ENCODE measurements at places on chromosomes 12 and 14.

DNA sequence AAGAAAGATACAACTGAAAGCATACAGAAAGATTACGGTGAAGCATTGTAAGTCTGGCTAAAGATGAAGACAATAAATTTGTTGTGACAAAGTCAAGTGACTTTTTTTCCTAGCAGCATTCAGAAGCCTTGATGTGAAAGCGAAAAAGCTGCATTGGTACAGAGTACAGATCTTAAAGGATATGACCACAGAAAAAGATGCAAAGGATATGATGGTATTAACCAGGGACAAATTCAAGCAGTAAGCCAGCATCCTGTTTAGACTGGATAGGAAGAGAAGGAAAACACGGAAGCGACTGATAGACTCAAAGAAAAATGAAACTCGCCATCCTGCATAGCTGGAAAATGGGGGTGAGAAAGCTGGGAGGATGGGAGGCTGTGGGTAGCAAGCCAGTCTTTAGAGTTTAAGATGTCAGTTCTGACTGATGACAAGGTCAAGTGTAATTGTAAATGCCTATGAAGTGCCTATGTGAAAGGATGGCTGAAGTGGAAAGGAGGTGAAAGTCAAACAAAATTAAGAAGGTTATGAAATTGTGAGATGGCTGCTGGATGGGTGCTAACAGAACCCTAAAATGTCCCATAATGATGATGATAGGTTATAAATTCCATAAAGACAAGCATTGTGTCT is 92.4 kb downstream of the PHLDA1 start:
- DNase-seq: no peak

DNA sequence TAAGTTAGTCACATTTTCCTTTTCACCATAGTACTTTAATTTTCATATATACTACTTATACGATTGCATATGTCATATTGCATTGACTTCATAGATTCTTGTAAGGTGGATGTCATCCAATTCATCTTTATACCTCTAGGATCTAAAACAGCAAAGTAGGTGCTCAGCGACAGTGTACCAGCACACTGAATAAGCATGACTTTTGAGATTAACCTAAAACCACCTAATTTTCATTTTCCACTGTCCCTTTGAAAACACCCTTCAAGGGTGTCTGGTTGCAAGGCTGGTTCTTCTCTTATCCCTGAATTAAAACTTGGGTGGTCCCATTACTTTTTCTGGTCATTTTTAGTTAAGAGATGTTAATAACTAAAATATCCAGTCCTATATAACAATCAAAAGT is 4.4 kb downstream of the GPR19 start:
- no peak for DNase-seq

DNA sequence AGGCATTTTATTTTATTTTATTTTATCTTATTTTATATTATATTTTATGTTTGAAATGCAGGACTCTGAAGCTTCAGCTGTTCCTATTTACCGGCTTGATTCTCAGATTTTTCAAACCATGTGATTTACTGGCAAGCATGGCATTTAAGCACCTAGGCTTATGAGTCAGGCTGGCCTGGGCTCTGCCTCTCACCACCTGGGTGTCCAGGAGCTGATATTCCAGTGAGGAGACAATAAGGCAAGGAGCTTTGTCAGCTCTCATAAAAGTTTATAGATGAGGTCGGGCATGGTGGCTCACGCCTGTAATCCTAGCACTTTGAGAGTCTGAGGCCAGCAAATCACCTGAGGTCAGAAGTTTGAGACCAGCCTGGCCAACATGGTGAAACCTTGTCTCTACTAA is 2.1 kb downstream of the DAO start:
- DNase-seq: no peak

GRCh38 chr14:102909462-102909861 is 13.0 kb upstream of the AMN start:
- DNase-seq: no peak

- DNase-seq: peak; percentile 15
These were observed 62.5 kb downstream of the DRAM1 start for GRCh38 chr12:101939856-101940265.

GRCh38 chr12:51910691-51911090 is 3.4 kb downstream of the ACVRL1 start:
- no peak for DNase-seq

- no peak for DNase-seq
These were observed 349.7 kb upstream of the FAR2 start for GRCh38 chr12:28799348-28799747.
